HAP-1 (cell line): ENCODE measurements at places on chromosomes 7 and 10.

GRCh38 chr10:76149182-76149581, 717.8 kb downstream of the LRMDA start:
- no peak for DNase-seq

DNA sequence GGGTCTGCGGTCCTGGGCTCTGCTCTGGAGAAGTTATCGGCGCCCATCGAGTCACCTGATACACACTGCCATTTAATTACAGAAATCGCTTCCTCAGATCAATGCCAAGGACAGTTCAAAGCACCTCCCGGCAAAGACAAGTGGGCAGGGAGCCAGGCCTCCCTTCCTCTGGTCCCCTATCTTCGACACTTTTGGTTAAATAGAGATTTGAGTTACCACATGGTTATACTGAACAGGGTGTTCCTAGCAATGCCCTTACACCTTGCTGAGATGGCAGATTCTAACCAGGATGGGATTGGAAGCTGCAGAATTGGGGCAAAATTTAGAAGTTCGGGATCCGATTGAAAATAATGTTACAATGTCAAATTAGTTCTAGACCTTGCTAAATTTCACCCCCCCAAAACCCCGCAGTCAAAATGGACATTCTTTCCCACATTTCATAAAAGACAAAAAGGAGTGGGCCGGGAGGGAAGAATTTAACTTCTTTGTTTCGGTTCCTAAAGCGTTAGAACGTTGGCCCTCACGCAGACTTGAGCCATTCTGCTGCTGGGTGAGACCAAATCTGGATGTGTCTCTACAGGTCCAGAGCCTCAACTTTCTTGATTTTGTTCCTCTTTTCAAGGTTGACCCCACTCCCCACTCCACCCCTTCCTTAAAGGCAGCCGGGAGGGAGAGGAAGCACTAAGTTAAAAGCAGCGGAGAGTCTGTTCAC, 2.2 kb upstream of the DLX5 start:
- no peak for DNase-seq

- DNase-seq: no peak
These were observed 1.7 kb downstream of the NXPH1 start for GRCh38 chr7:8435095-8435494.

- DNase-seq: no peak
These were observed 44.4 kb upstream of the JCAD start for GRCh38 chr10:30103595-30104320.

GRCh38 chr7:132125096-132125495, 451.2 kb downstream of the PLXNA4 start:
- DNase-seq: no peak

DNA sequence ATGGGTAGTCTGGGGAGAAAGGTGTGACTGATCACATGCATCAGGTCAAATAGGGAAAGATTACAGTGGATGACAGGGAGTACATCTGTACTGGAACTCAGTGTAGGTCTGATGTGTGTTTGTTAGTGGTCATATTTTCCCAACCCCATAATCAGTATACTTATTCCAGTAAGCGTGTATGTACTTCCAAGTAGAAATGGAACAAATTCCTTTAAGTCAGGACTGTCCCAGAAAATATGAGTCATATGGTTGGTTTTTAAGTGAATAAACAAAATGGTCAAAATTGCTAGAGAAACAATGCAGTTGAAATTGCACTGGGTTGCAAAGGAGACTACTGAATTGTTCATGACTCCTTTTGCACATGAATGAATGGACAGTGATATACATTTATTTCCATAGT, 118.8 kb upstream of the MYO3A start:
- DNase-seq: no peak

GRCh38 chr7:81752318-81752714, 17.5 kb downstream of the HGF start:
- DNase-seq: no peak

DNA sequence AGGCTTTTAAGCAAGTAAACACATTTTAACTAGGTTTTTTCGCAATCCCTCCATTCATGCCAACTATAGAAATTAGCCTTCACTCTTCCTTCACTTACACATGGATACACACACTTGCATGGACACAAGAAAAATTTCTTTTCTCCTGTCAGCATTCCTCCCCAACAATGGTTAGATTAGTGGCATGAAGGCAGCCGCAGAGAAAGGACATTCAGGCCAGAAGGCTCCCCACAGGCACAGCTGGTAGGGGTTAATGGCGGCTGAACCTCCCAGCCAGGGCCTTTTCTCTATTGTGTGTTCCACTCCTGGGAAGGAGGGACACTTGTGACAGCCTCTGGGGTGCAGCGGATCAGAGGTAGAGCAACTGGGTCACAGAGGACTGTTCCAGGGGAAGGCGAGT, 255.0 kb upstream of the SP8 start:
- no peak for DNase-seq

- no peak for DNase-seq
These were observed 166.4 kb downstream of the PPP1R17 start for GRCh38 chr7:31853380-31853779.

DNA sequence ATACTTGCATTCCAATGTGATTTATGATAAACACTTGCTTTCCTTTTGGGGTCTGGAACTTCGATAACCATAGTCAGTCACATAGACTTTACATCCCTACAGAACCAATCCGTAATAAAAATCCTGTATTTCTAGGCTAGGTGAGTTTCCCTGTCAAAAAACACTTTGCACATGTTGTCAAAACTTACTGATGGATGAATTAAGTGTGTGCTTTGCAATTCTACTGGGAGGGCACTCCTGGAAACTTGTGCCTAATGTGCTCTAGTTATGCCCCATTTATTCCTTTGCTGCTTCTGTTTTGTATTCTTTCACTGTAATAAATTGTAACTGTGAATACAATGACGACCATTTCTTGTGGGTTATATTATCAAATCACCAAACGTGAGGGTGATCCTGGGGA, 684.8 kb upstream of the PCDH15 start:
- no peak for DNase-seq

DNA sequence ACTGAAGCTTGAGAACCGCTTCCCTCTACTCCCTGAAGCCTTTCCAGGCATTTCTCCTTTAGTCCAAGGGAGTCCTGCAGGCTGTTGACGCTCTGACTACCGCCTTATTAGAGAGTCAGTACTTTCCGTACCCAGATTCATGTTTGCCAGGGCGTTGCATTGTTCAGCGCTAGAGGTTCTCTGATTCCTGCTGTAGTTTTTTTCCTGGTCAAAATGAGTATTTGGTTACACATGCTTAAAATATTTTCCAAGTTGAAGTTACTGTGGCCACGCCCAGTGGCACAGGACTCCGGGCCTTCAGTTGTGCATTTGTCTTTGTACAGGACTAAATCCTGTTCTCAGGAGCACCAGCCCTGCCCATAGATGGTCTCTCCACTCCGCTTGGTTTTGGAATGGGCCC, 7.9 kb downstream of the MTURN start:
- peak; percentile 3 for DNase-seq

DNA sequence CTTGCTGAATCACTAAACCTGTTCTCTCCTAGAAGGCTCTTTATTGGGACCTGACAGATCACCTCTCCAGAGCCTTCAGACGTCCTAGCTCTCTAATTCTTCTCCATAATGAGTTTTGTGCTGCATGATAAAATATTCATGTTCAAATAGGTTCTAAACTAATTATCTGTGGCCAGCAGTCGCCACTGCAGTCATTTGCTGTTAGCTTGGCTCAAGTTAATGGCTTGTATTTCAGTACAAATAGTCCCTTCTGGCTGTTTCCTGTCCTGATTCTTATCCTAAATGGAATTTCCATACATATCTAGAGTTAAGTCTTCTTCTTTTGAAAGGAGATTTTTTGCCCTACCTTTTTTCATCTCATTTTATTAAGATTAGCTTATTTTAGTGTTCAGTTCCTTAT, 303.2 kb downstream of the EXOC4 start:
- no peak for DNase-seq

DNA sequence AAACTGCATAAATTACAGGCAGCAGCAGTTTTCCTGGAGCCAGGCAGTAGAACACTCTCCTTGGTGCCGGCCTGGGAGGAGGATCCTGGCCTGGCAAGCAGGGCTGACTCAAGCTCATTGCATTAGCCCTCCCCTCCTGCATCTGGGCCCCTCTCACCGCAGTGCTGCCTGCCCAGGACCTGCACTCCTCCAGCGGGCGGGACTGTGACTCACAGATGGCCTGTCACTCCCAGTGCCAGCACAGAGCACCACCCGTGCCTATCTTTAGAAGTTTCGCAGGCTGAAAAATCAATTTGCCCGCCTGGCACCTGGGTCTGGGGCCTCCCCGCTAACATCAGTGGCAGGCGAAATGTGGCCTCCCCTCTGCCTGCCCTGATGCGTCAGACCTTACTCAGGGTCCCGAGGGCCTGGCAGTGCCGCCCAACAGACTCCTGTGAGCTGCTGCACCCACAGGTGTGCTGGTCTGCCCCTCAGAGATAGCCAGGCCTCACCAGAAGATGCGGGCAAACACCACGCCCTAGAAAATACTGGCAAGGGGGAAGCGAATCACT, 123.8 kb downstream of the KCNMA1 start:
- no peak for DNase-seq

DNA sequence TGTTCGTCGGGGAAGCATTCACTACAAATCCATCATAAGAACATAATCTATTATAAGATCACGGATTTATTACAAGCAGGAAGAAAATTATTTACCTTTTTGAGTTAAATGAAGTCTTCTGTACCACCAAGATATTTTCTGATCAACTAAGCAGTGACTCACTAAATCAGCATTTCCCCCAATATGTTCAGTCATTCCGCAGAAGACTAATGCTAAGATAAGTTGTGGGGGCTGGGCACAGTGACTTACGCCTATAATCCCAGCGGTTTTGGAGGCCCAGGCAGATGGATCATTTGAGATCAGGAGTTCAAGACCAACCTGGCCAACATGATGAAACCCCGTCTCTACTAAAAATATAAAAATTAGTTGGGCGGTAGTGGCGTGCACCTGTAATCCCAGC, 144.2 kb upstream of the EGR2 start:
- no peak for DNase-seq

GRCh38 chr7:79749856-79750255, 296.4 kb upstream of the MAGI2 start:
- DNase-seq: no peak

DNA sequence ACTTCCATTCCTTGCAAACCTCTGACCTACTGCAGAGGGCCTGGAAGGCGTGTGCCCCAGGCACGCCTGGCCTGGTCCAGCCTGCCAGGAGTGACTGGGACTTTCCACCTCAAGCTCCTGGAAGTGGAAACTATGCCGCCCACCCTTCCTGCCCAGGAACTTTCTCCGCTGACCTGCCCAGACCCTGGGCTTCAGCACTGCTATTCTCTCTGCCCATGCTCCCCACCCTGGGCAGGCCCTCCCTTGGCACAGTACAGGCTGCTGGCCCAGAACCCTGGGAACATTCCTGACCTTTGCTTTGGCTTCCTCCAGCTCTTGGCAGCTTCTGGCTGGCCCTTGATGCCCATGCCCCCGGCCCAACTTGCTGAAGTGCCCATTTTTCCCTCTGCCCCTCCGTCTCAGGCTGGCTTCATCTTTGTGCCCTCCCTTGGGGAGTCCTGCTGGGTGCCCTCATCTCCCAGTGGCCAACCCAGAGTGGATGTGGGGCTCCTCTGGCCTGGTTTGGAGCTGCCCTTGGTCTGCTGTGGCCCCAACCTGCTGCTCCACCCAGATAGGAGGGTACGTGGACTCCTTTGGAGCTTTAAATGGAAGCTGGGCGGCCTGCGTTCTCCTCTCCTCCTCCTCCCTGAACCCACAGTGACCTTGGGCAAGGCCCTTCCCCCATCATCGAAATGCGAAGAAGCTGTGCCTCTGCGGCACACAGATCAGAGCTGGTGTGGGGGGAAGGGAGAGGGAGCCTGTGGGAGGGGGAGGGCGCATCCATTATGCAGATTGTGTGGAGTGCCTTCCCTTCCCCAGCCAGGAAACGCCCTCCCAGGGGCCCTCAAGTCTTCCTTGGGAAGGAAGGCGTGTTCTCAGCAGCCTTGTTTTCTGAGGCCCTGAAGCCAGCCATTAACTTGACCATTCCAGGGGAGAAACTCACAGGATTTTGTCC, 3.4 kb downstream of the MMRN2 start:
- DNase-seq: peak; percentile 81

- DNase-seq: no peak
These were observed 32.0 kb upstream of the WAPL start for GRCh38 chr10:86553639-86554038.

- peak; percentile 80 for DNase-seq
These were observed 41.7 kb upstream of the LOXL4 start for GRCh38 chr10:98309366-98310355.

- DNase-seq: no peak
These were observed 393 bp downstream of the ZNF467 start for GRCh38 chr7:149772956-149773434.

GRCh38 chr7:157188091-157188665, 49.5 kb downstream of the UBE3C start:
- DNase-seq: no peak

- no peak for DNase-seq
These were observed 542.0 kb downstream of the TNS3 start for GRCh38 chr7:47039904-47040303.

DNA sequence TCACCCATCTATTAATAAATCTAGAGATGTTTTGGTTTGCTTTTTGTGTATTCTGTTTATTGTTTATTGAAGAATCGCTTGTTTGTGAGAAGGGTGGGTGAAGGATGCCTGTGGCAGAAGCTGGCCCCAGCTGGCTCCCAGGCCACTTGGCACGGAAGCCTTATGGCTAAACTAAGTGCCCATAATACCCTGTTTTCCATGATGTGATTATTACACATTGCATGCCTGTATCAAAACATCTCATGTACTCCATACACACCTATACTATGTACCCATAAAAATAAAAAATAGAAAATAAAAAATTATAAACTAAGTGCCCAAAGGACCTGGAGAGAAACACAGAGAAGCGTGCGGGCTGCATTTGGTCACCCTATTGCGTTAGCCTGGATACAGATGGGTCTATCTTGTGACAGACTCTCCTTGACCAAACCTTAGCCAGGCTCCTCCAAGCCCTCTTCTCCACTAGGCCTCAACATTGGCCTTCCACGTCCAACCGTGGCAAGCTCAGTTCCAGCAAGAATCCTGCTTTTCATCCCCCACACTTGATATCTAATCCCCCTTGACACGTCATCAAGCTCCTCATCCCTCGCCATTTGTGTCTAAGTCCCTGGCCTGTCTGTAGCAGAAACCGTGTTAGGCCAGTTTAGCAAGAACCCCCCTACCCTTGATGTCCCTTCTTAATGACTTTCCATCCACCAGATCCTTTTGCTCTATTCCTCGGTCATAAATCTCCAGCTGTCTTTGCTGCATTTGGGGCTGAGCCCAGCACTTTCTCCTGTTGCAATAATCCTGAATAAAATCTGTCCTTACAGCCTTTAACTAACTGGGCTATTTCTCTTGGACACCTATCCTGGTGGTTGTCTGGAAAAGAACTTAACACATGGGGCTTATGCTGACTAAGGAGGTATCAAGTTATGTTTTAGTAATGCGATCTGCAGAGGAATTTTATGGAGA, 245.2 kb downstream of the TNS3 start:
- no peak for DNase-seq

- DNase-seq: no peak
These were observed 105.0 kb downstream of the MAPK8 start for GRCh38 chr10:48411510-48411909.

GRCh38 chr7:24715661-24716479, 41.4 kb downstream of the GSDME start:
- peak; percentile 26 for DNase-seq
